ENCODE measurements at places on chromosomes 12 and 14.

GRCh38 chr14:35383569-35384454 is 20.7 kb downstream of the NFKBIA start:
- DNase-seq: no peak

DNA sequence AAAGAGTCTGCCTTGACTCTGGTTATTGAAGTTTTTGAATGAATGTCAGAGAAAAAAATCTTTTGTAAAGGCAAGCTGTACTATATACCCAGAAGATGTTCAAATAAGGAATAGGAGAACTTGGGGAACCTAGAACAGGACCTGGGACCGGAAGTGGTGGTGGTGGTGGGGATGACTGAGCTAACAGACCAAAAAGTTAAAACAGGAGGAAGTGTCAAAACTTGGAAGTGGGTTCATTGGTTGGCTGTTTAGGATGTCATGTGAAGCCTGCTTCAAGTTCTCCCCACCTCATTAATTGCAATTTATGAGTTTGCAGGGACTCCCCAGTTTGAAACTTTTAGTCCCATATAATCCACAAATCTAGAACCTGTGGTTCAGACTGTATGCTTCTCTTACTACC is 26.2 kb downstream of the PLXNC1 start:
- DNase-seq: peak; percentile 4

GRCh38 chr12:93322784-93323183 is 54.9 kb upstream of the NUDT4 start:
- no peak for DNase-seq

GRCh38 chr14:104750056-104750752 is 2.7 kb upstream of the SIVA1 start:
- no peak for DNase-seq

GRCh38 chr14:101603096-101603495 is 41.8 kb downstream of the DIO3 start:
- no peak for DNase-seq

DNA sequence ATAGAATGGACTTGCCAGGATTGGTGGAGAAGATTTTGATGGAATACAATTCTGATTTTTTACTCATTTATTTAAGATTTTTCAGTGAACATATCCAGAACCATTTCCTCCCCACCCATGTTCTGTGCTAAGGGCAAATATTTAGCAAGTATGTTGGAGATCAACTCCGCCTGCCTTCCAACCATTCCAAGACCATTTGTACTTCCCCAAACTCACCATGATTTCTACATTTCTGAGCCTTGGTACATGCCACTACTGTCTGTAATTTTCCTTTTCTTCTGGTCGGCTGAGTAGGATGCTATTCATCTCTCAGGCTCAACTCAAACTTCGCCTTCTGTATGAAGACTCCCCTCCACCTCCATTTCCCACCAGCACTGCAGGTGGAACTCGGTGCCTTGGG is 150.6 kb downstream of the NTF3 start:
- DNase-seq: no peak

- no peak for DNase-seq
Observed at GRCh38 chr14:63543826-63544406, 739 bp upstream of the PPP2R5E start.

GRCh38 chr14:55874785-55875184 is 243.4 kb upstream of the PELI2 start:
- no peak for DNase-seq

GRCh38 chr14:74382231-74382630 is 34.0 kb downstream of the VRTN start:
- DNase-seq: no peak

DNA sequence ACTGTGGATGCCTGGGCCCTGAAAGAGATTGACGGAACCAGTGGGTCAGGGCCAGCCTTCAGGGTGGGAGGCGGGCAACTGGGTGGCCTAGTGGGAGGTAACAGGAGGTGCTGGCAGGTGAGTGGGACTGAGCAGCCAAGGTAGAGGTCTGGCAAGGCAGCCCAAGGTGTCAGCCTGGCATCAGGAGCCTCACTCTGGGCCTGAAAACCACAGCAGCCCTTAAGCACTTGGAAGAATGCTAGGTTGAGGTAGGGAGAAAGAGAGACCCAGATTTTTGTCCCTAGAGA is 315.8 kb upstream of the PRICKLE1 start:
- no peak for DNase-seq

DNA sequence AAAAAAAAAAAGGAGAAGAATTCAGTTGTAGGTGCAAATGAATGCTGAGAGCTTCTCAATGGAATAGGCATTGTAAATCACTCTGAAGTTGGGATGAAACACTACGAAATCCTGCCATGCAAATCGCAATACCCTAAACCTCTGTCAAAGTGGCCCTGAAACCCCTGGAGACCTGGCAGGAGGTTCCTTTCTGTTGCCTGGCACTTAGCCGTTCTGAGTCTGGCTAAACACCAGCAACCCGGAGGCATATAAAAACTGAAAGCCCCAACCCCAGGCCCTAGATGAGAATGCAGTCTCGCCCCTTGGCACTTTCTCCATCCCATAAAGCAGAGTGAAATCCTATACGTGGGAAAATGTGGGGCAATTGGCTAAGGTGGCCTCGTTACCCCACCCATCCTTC is 151.5 kb upstream of the PARP11 start:
- no peak for DNase-seq

- DNase-seq: no peak
Observed at GRCh38 chr14:26402126-26402525, 195.7 kb downstream of the NOVA1 start.

- DNase-seq: no peak
Observed at GRCh38 chr12:39327965-39328364, 115.0 kb downstream of the KIF21A start.

DNA sequence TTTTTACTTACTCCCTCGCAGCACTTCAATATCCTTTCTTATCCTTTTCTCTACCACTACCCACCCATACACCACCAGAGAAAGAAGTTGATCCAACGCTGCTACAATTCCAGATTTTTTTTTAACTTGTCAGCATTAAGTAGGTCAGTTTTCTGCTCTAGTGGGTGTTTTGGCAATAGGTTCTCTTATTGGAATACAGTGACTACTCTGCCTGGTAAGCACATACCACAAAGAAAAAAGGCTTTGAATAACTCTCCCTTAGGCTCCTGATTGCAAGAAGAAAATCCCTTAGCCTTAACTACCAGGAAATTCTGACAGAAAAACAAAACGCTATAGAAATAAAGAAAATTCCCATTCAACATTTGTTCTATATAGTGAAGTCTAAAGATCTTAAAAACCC is 72.0 kb downstream of the NUMB start:
- no peak for DNase-seq

DNA sequence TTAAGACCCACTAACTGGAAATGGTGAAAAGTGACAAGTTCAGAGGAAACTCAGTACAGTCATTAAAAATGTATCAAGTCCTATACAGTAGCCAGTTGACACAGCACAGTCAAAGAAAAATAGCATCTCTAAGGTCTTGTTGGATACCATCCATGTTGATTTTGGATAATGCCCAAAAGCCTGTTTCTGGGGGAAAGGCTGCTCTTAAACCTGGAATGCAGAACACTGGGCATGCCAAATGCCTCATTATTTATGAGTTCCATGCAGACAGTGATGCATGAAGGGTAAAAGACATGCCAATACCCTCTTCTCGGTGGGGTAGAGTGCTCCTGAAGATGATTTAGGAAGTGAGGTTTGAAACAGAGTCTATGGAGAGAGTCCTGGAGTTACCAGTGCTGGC is 29.6 kb downstream of the KCNK13 start:
- DNase-seq: no peak

- no peak for DNase-seq
Observed at GRCh38 chr12:116674643-116675183, 63.2 kb downstream of the SPRING1 start.

- no peak for DNase-seq
Observed at GRCh38 chr12:83027021-83027723, 340.5 kb downstream of the TMTC2 start.

GRCh38 chr14:78764240-78764639 is 594.1 kb downstream of the NRXN3 start:
- no peak for DNase-seq

DNA sequence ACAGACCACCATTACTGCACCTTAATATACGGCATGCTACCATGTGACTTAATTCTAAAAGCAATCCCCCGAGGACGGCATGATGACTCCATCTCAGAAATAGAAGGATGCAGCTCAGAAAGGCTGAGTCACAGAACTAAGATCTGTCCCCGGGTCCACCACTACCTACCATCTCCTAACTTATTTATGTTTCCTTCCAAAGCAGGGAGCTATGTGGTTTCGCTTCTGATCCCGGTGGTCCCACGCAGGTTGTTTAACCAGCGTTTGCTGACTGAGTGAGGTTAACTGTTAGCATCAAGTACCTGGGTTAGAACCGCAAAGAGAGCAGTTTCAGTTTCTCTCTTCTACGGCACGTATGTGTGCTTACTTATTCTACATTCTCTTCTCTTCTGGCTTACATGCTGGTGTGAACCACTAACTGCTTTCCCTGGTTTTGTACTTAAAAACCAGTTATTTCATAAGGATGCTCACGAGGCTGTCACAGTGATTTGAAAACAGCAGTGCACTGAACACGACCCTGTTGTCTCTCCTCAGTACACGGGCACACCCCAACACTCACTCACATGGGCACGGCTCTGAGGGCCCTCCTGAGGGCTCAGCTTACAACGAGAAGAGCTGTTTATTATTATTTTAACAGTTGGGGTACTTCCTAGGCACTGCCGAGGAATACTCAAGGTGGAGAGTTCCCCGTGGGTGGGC is 66.7 kb downstream of the CCDC88C start:
- peak; percentile 21 for DNase-seq

GRCh38 chr12:80625901-80626300 is 81.5 kb upstream of the MYF6 start:
- no peak for DNase-seq

DNA sequence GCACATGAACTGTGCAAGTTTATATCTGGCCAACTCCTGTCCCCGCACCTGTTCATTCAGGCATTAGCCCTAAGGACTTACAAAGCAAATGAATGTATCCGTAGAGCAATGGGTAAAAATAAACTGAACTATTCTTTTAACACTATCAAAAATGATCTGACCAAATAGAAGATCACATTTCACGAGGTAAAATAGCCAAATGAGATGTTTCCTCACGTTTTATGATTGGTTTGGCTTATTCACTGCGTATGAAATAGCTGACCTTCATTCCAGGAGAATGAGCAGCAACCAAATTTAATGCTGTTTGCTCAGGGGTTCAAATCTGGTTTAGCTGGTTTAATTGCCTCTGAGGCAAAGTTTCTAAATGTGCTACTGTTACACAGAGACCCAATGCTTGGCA is 216.0 kb upstream of the EEA1 start:
- no peak for DNase-seq

DNA sequence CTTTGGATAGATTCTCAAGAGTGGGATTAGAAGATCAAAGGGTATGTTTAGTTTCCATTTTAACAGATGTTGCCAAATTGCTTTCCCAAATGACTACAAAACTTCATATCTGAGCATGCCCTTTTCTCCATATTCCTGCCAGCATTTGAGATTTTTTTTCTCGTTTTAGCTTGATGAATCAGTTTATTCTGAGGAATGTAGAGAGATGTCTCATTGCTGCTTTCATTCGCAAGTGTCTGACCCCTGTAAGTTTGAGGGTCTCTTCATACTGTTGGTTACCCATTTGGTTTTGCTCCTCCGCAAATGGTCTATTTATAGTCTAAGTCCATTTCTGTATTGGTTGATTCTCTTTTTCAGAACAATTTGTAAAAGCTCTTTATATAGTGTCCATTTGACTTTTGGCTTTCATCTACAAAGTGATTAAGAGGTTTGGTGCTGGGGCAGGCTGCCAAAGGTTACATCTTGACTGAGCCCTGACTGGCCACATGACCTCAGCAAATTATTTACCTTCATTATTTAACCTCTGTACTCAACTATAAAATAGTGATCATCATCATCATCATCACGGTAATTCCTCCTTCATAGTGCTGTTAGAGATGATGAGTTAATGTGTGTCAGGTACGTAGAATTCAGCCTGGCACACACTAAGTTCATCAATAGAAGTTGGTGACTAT is 33.6 kb downstream of the HCAR2 start:
- no peak for DNase-seq

- DNase-seq: no peak
Observed at GRCh38 chr12:25887367-25887766, 71.1 kb upstream of the RASSF8 start.

GRCh38 chr12:51848841-51849735 is 570 bp upstream of the FIGNL2 start:
- no peak for DNase-seq

GRCh38 chr12:7439579-7440505 is 4.1 kb downstream of the CD163L1 start:
- DNase-seq: no peak

DNA sequence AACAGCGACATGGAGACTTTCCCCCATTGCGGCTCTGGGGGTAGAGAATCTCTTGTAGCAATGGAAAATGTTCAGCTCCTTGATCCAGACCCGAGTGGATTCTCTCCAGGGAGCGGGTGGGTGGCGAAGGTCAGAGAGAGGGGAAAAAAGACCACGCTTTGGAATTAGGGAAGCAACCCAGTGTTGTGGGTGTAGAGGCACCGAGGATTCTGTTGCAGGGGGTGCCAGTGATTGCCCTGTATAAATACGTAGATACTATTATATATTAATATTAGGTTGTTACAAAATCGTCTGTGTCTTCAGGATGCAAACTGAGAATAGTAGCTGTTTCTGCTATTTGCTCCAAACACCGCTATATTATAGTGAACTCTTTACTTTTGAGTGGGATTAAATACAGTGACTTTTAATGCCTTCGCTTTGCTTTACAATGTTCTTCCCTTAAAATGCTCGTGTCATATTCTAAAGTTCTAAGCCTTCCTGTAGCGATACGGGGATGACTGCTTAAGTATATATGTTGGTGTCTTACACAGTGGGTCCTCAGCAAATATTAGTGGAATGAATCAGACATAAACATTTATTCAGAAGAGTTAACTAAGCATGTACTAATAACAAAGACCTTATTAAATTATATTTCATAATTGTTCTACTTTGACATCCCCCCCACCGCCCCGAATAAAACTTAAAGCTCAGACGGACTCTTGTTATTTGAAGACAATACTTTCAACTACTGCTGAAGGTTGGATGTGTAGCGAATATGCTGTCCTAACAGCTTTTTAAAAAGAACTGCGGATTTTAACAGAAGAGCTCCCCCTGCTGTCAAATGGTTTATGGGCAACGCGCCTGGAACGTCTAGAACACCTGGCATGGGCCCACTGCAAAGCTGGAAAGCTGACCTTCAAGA is 136.4 kb upstream of the KRAS start:
- DNase-seq: peak; percentile 62

DNA sequence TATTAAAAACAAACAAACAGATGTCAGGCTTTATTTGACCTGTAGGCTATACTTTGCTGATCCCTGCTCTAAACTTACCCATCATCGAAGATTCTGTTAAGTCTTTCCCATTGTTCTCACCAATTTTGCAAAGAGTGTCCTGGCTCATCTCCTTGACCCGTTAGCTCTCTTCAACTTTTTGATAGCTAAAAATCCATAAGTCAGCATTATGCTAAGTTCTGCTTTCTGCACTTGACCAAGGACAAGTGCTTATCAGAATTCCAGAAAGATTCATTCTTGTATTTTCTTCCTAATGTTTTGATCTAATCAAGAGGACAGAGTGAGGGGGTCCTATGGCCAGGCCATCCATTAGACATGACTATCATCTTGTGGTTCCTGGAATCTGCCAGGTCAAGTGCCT is 503.5 kb downstream of the FUT8 start:
- DNase-seq: no peak

- no peak for DNase-seq
Observed at GRCh38 chr14:69539631-69540410, 34.9 kb downstream of the CCDC177 start.

- DNase-seq: no peak
Observed at GRCh38 chr14:59310633-59311032, 122.2 kb downstream of the DAAM1 start.
